ENCODE measurements at places on chromosomes 12 and 14.

GRCh38 chr14:90140956-90141316 is 79.1 kb downstream of the KCNK13 start:
- DNase-seq: no peak

- no peak for DNase-seq
Measured at GRCh38 chr12:115632308-115632707, 645.2 kb downstream of the MED13L start.

- DNase-seq: no peak
Measured at GRCh38 chr14:54669721-54670561, 103.0 kb downstream of the SAMD4A start.

GRCh38 chr14:62156052-62156451 is 393.8 kb downstream of the SNAPC1 start:
- DNase-seq: no peak

DNA sequence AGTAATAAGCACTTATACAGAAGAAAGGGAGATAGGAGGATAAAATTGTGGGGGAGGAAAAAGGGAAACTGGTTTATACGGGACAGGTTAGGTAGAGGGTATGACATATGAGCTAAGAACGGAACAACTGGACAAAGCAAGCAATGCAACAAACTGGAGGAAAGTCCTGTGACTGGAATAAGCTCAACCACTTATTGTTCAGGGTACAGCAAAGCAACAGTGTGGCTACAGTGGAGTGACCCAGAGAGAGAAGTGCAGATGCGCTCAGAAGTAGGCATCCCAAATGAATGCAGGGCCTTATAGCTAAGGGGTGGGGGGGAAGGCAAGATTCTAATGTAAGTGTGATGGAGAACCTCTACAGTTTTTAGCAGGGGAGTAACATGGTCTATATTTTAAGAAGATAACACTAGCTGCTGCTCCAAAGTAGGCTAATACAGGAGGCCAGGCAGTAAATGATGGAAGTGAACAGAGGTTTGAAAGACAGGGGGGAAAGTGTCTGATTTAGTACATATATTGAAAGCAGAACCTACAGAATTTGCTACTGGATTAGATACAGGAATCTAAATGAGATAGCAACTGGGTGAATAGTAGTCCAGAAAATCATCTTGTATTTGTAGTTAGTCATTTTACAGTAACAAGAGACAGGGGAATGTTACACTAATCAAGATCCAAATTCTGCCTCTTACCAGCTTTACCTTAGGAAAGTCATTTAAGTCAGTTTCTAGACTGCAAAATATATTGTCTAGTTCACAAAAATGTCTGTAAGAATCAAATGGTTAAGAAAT is 3.3 kb downstream of the UBE2N start:
- no peak for DNase-seq

GRCh38 chr14:78986989-78987388 is 816.8 kb downstream of the NRXN3 start:
- DNase-seq: no peak

DNA sequence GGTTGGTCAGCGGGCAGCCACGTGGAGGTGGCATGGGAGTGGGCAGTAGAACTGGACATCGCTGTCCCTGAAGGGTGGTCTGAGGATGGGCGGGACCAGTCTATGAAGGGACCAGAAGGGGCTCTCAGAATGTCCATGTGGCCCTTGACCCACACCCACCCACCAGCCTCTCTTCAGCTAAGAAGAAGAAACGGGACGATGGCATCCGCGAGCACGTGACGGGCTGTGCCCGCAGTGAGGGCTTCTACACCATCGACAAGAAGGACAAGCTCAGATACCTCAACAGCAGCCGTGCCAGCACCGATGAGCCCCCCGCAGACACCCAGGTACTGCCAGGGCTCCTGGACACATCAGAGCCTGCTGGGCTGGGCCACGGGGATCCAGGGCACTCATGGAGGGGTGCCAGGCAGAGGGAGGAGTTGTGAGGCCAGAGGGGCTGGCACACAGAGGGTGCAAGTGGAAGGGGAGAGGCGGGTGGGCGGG is 21.3 kb downstream of the SETD1B start:
- DNase-seq: no peak

DNA sequence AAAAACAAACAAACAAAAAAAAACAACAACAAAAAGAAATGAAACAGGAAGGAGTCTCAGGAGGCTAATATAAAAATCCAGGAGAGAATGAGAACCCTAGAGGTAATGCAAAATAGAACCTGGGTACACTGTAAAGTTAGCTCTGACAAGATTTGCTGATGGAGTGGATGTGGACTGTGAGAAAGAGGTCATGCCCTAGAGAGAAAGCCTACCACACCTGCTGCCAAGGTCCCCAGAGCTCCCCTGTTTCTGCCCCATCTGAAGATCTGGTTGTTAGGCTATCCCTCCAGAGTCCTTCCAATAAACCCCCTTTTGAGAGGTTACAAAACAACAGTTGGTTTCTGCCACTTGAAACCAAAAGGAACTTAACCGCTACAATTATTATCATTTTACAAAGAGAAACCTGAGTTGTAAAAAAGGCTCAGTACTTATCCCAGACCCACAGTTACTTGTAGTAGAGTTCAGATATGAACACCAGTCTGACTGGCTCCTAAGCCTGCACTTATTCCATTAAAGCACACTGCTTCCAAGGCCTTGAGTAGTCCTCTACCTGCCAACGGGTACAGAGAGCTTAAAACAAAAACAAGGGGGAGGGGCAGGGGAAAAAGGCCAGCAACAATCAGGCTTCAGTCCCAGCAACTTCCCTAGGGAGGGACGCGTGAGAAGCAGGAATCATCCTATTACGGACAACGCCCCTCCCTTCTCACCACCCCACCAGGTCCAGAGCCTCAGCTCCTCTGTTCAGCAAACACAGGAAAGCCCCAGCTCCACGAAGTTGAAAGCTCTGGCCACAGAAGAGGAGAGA is 27.7 kb downstream of the PPP1R13B start:
- DNase-seq: peak; percentile 5

DNA sequence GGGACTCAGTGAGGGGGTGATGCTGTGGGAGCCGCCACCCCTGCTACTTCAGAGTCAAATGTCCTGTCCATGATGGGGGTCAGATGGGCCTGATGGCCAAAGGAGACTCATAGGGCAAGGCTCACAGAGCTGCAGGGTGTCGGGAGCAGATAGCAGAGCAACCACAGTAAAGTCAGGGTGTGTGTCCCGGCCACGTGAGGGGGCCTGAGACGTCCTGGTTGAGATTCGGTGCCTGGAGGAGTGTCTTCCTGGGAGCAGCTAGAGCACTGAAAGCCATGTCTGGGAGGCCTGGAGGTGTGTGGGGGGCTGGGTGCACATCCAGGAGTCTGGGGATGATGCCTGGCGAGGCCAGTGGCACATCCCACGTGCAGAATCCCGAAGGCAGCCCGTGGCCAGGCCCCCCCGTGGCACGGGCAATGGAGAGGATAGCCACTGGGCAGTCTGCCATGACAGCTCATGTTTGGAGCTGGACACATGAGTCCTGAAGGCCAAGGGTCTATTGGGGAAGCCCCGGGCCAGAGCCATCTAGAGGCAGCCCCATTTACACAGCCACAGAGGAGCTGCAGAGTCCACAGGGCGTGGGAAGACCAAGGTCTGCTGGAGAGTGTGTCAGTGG is 308.0 kb upstream of the SFSWAP start:
- no peak for DNase-seq

- no peak for DNase-seq
Measured at GRCh38 chr14:64676410-64677008, 27.7 kb upstream of the PLEKHG3 start.

GRCh38 chr12:26317942-26318575 is 122.7 kb downstream of the SSPN start:
- no peak for DNase-seq

- DNase-seq: no peak
Measured at GRCh38 chr12:47774663-47775062, 1.6 kb downstream of the SLC48A1 start.

GRCh38 chr12:76929499-76929898 is 50.7 kb upstream of the CSRP2 start:
- DNase-seq: no peak

DNA sequence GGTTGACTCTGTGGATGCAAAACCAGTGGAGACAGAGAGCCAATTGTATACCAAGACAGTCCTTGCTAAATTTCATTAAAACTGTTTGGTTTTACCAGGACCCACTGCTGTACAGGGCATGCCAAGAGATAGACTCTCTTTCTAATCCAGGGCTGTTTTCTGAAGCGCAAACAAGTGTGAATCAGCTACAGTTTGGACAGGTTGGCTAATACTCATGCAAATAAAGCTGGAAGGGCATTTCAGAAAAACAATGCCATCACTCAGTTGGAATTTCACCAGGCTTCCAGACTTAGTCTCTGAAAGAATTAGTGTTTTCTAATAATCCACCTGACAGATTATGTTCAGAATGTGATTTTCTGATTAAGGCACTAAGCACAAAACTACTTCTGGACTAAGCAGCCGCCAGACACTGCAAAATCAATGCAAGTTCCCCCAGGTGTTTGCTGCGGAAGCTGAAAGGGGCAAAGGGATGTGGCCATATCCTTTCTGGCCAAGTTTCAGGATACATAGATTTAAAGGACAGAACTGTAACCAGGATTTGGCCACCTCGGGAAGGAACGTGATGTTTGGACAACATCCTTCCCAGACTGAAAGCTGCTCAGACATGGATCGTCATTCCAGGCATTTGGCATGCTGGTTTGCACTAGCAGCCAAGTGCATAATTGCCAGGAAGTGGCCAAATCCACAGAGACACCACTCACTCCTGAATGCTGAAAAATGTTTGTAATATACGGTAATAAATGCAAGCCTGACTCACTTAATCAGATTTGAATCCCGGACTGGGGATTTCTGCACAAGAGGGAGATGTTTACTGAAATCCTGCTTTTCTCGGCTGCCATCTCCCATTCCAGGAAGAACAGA is 32.0 kb upstream of the CDKN3 start:
- DNase-seq: no peak

DNA sequence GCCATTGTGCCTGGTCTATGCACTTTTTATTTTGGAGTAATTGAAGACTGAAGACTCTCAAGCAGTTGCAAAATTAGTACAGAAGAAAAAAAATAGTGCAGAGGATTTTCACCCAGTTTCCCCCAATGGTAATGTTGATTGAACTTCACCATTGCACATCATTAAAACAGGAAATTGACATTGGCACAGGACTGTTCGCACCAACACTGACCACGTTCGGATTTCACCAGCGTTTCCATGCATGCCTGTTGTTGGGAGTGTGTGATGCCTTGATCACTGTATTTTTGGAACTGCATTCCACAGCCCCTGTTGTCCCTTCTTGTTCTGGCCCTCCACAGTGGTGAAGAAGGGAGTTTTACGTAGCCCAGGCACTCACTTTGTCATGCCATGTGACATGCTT is 67.1 kb downstream of the FOXN4 start:
- no peak for DNase-seq

- DNase-seq: no peak
Measured at GRCh38 chr12:116540622-116541152, 18.5 kb upstream of the MAP1LC3B2 start.

DNA sequence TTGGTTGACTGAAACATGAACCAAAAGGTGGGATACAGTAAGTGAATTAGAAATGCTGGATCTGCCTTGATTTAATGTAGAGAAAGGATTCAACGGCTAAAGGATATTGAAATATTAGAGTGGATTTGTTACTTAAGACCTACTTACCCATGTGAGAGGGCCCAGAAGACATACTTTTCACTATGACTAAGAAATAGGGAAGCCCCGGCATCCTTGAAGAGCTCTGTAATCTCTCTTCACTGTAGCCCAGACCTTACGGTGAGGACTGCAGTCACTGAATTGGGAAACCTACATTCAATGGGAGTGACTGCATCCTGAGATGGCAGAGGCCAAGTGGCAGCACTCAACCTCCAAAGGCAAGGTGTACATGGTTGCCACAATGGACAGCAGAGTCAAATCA is 52.5 kb downstream of the KANSL2 start:
- DNase-seq: no peak

DNA sequence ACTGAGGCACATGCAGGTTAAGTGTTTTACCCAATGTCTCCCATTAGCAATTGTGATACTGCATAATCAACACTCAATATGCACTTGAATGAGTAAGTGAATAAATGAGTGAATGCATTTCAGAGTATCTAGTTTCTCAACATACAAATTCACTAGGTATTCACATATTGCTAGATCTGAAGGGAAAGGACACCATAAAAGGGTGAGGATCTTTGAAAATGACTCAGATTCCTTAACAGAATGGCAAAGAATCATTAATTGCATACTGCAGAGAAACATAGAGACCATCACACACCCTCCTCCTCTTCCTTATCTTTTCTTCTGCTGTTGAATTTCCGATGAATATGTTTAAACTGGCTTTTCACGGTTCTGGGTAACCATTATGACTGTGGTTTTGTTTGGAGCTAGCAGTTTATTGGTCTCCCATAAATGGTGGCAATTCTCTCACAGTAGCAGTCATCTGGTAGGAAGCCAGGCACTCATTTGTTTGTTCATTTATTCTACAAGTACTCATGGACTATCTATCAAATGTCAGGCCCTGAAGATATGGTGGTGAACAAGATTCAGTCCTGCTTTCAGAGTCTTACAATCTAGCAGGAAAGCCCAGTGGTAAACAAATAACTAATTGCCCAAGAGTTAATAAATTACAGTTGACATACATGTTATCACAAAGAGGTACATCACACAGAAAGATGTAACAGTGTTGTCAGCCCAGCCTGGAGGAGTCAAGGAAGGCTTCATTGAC is 70.2 kb downstream of the LLPH start:
- DNase-seq: no peak

DNA sequence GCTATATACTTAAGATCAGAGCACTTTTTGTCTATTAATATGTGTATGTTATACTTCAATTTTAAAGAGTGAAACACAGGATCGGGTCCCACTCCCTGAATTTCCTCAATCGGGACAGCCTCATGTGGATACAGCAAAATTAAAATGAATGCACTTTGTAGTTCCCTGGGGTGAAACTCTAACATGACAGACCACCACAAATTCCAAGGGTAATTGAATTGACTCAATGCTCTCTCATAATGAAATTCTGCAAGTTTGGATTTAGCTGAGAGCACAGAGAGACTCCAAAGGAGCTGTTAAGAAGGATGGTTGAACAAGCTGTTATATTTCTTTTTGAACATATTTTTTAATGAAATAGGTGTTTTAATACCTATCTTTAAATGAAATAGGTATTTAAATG is 413.6 kb downstream of the GXYLT1 start:
- DNase-seq: no peak

GRCh38 chr12:75483431-75483830 is 2.9 kb downstream of the GLIPR1 start:
- no peak for DNase-seq

- no peak for DNase-seq
Measured at GRCh38 chr14:74015963-74016362, 3.1 kb downstream of the ENTPD5 start.

GRCh38 chr14:66495218-66496098 is 9.3 kb downstream of the CCDC196 start:
- peak; percentile 32 for DNase-seq

Measured in neuronal stem cell (in vitro differentiated cells).